ENCODE measurements at places on chromosomes 6 and 20.

DNA sequence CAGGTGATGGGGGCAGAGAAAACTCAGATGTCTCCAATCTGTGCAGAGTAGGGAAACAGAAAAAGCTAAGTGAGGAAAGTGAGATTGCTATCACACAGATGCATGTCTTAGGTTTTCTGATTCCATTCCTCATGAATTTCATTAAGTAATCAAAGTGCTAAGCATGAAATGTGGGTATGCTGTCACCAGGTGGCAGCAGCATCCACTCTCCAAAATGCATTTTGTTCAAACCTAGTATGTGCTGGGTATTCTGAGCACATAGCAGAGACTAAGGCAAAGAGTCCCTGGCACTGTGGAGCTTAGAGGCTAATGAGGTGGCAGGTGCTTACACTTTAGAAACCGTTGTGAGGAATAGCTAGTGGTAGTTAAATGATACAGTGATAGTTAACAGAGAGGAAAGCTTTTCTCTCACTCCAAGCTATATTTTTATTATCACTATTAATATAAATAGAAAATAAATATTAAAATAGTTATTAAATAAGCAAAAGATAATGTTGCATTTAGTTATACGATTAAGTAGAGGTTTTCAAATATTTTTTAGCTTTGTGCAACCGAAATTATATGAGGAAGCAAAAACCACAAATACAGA is 179.5 kb downstream of the CDH26 start:
- DNase-seq: peak; percentile 13

DNA sequence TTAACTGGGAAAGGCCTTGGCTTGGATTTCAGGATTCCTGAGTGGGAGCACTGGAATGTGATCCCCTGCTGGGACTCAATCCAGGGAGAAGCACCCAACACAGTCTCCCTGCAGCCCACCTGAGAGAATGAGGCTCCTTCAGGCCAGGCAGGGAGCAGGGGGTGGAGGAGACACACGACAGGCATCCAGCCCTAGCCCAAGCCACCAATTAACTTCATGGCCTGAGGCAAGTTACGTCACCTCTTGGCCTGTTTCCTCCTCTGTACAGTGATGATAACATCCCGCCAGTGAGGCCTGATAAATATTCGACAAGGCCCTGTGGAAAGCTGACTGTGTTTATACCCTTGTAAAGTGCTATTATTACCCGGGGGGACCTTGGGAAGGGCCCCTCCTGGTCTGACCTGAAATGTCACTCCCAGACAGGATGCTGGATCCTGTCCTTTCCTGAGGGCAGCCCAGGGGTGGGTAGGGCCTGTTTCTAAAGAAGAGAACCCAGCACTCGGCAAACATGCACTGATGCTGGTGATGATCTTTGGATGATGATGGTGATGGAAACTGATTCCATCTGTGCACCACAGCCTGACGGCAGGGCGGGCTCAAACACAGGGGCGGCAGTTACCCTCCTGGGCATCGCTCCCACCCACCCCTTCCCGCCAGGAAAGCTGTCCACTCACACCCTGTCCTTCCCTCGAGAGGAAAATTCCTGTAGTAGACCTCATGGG is 12.4 kb downstream of the FRS3 start:
- no peak for DNase-seq

DNA sequence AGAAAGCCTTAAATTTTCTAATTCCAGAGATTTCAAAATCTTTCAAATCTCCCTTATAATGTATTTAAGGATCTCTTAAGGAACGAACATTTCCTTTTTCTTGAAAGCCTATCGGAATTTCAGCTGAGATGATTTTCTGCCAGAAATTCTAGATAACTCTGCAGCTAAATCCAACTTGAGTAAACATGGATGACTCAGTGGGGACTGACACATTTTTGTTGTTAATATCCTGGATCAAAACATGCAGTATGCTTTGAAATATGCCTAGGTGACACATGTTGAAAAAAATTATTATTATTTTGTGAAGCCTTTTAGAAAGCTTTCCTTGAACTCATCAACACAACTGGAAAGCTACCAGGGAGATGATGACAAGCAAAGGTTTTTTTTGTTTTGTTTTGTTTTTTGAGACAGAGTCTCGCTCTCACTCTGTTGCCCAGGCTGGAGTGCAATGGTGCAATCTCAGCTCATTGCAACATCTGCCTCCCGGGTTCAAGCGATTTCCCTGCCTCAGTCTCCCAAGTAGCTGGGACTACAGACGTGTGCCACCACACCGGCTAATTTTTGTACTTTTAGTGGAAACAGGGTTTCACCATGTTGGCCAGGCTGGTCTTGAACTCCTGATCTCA is 140.1 kb upstream of the SNX9 start:
- DNase-seq: no peak

- DNase-seq: no peak
These were observed 245.8 kb downstream of the TTLL2 start for GRCh38 chr6:167570460-167571400.

- DNase-seq: no peak
These were observed 35.4 kb downstream of the TMX4 start for GRCh38 chr20:7984192-7984591.

DNA sequence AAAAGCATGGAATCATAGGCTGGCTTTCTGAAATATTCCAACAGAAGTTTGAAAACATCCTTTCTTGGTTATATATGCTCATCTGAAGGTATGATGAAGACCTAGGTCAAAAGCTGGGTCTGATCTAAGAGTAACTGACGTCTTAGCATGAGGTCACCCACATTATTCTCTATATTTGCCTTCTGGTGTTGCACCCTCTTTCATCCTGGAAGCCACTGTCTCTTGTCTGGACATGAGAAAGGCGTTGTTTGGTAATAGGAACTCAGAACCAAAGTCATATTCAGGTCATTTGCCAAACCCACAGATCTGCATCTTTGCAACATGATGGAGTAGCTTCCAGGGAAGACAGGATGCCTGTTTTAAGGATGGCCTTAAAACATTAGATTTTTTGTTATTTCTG is 17.6 kb downstream of the GABRR1 start:
- DNase-seq: no peak

DNA sequence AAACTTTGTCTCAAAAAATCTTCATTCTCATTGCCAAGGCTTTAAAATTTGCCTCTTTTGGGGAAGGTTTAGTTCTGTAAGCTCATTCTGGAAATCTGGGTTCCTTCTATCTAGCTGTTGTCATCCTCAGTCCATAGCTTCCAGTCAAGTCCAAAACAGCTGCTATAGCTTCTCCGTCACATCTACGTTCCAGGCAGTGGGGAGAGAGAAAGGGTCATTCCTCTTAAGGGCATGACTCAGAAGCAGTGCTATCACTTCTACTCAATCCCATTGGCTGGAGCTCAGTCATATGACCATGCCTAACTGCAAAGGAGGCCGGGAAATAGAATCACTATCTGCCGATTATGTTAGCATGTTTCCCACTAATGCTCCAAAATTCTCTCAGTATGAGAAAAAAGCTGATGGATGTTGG is 141.4 kb upstream of the PTPN1 start:
- DNase-seq: no peak

DNA sequence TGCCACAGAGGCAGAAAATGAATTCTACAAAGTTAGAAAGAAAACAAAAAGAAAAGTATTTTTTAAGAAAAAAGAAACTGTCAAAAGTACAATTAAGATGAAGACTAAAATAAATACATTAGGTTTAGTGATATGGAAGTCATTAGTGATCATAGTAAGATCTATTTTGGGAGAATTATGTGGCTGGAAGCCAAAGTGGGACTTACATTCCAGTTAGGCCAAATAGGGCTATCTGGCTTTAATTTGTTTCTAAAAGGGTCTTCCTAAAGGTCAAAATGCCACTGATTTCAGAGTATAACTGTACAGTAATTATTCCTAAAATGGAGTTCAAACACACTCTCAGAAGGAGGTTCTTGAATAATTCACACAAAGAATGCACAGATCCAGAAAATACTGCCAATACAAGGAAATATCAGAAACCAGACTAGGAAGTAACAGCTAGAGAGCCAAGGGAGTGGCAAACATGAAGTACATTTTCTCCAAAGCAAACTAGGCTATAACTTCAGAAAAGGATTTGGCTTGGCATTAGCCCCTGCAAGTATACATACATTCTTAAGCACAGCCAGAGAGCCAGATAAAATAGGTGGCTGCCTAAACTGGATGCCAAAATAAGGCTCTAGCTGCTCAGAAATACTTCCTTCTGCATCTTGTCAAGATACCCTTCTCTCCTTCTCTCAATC is 45.3 kb downstream of the PDSS2 start:
- no peak for DNase-seq

GRCh38 chr6:21664314-21665109 is 71.0 kb downstream of the SOX4 start:
- DNase-seq: peak; percentile 34

- DNase-seq: no peak
These were observed 347.5 kb downstream of the SAMD5 start for GRCh38 chr6:147855803-147856482.

DNA sequence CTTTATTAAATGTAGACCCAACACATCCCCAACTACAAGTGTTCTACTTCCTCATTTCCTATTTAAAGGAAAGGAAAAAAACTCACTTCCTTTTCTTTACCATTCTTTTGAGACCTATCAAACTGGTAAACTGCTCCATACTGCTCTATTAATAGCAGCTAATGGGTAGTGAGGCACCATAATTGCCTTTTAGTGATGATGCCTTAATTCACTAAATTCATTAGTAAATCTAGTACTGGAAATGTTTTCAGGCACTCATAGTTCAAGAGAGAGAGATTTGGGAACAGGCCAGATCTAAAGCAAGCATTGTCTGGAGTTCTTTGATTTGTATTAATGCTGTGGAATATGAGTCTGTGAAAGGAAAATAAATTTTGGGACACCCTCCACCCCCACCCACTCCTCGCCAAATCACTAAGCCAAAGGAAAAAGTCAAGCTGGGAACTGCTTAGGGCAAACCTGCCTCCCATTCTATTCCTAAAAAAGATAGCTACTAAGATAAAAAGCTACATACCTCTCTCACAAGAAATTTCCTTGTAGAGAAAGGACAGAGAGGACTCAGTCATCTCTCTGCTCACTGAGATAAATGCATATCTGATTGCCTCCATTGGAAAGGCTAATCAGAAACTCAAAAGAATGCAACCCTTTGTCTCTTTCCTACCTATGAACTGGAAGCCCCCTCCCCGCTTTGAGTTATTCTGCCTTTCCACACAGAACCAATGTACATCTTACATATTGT is 13.6 kb upstream of the IBTK start:
- no peak for DNase-seq

- no peak for DNase-seq
These were observed 181.2 kb upstream of the CCN2 start for GRCh38 chr6:132132422-132132821.

DNA sequence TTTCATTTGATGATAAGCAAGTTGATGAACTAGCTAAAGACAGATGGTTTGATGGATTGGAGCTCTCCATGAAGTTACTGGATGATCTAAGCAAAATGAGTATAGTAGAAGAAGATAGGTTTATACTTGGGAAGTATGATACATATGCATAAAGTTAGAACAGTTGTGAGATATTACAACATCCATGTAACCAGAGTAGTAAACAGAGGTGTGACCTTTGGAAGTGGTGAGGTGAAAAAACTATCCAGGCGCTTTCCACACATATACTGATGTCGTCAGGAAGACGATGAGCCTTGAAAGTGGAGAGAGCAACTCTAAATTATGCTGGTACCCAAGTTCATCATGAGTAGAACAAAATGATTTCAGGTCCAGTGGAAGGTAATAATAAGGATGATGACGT is 271.0 kb downstream of the PTPRK start:
- DNase-seq: no peak

DNA sequence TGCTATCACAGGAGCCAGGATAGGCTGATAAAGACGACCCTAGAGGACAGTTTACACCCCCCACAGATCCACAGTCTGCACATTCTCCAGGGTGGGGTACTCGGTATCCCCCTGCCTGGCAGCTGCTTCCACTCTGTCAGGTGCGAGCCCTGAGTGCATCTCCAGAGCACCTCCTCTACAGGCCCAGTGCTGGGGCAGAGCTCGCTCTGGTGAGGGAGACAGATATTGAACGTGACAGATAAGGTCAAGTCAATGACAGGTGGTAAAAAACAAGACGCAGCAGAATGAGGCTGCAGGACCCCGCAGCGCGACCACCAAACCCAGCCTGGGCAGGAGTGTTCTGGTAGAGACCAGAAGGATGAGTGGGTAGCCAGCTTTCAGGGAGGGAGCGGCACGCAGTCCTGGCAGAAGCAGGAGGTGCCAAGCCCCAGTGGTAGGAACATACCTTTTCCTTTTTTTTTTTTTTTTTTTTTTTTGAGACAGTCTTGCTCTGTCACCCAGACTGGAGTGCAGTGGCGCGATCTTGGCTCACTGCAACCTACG is 12.4 kb upstream of the MYL9 start:
- DNase-seq: no peak

DNA sequence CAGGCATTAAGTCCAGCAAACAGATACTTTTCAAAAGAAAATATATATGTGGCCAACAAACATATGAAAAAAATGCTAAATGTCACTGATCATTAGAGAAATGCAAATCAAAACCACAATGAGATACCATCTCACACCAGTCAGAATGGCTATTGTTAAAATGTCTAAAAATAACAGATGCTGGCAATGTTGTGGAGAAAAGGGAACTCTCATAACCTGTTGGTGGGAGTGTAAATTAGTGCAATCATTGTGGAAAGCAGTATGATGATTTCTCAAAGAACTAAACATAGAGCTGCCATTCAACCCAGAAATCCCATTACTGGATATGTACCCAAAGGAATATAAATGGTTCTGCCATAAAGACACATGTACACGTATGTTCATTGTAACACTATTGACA is 20.6 kb downstream of the KCNQ5 start:
- DNase-seq: no peak

- DNase-seq: no peak
These were observed 174.0 kb upstream of the MAN1A1 start for GRCh38 chr6:119523556-119523955.

DNA sequence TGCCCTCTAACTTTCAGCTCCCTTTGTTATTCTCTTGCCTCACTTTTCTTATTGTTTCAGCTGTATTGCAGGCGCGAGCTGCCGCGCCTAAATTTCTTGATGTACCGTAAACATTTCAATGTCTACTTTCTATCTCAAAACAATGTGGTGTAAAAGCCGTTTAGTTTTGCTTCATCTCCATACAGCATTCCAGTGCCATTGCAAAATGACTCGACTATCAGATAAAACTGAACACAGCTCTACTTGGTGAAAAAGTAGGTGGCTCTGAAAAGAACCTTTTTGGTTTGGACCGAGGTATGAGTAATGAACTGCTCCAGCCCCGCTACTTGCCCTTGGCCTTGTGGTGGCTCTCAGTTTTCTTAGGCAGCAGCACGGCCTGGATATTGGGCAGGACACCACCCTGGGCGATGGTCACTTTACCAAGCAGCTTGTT is 74.6 kb downstream of the OR2B2 start:
- no peak for DNase-seq

GRCh38 chr6:13409991-13410390 is 77.4 kb downstream of the GFOD1 start:
- no peak for DNase-seq

- no peak for DNase-seq
These were observed 21.5 kb downstream of the VNN2 start for GRCh38 chr6:132736239-132736638.

All from GM06990 (cell line).